ENCODE measurements at places on chromosomes 12 and 14.

DNA sequence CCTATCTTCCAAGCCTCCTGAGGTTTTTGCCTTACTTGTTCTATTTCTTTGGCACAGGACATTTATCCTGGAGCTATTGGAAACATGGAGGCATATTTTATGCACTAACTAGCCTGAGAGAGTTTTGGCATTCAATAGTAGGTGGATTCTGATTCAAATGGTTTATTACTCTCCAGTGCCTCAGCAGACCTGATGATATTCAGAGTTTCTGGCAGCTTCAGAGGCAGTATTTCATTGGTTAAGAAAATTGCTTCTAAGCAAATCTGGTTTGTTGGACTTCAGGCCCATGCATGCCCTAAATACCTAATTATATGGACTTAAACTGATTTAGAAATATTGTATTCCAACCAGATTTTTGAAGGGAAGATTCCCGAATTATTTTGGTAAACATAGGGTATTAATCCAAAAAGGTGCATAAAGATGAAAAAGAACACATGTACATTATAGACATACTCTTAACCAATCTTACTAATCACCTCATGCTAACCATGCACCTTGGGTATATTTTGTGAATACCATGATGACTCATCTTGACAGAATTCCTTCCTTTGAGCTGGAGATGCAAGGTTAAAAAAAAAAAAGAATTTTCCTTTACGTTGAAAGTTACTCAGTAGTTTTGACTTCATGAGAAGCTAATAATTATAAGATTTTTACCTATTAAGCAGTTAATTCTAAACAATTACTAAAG lies 44.3 kb upstream of the KTN1 start:
- no peak for DNase-seq

DNA sequence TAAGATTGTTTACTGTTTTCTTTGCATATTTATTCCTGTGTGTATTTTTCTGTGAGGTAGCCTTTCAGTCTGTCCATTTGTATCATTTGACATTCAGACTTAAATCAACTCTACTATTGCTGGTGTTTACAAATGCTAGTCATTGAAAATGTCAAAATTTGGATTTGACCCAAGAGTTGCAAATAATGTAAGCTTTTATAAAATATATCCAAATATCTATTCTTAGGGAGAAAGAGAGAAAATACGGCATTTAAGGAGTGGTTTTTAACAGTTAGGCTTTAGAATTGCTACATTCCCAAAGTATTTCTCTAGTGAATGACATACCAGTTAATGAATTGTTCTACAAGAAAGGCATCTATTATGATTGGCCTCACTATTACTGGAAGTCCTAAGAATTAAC lies 37.9 kb downstream of the FRS2 start:
- DNase-seq = no peak

- no peak for DNase-seq
These were observed 492.9 kb upstream of the TBX3 start for GRCh38 chr12:115176741-115177400.

GRCh38 chr14:105866841-105867321 lies 340.5 kb downstream of the TMEM121 start:
- no peak for DNase-seq

DNA sequence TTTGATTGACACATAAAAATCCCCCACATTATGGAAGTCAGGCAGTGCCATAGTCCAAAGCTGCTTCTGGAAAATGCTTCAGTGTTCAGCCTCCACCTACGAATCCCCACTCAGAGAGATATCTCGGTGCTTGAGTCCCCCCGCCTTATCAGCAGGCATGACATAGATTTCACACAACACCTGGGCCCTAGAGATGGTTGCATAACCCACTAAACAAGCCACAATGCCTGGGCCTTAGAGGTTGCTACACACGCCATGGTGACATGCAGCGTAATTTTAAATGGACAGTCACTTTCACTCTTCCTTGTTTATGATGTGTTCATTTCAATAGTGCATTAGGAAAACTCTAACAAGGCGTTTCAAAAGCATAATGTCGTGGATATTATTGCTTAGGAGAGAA lies 38.0 kb downstream of the CCDC60 start:
- DNase-seq = no peak

GRCh38 chr14:71551291-71551950 lies 380.8 kb upstream of the RGS6 start:
- DNase-seq = no peak

- no peak for DNase-seq
These were observed 58.1 kb downstream of the ISCA2 start for GRCh38 chr14:74551431-74552371.

DNA sequence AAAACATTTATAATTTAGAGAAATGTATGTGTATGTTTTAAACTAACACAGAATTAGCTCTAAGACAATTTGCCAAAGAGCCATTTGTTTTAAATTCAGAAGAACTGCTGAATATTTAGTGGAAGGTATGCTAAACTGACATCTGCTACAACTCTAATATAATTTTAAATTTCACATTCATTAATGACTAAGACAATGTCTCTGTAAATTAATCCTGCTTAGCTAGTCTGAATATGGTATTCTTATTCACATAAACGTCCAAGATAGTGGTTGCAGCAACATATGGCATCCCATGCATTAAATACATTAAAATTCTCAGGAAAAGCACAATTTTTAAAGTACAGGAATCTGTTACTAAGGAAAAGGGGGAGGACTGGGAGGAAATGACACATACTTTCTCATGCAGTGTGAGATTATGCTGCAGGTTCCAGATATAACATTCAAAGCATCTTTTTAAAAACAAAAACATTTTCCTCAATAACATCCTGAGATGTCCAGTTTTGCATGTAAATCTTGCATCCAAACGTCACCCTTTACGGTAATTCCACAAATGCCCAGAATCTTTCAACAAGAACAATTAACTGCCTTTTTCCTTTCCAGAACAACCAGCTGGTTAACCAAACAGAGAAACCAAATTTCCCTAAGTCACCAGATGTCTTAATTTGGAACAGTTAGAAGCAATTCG lies 26.9 kb downstream of the WDR89 start:
- no peak for DNase-seq

DNA sequence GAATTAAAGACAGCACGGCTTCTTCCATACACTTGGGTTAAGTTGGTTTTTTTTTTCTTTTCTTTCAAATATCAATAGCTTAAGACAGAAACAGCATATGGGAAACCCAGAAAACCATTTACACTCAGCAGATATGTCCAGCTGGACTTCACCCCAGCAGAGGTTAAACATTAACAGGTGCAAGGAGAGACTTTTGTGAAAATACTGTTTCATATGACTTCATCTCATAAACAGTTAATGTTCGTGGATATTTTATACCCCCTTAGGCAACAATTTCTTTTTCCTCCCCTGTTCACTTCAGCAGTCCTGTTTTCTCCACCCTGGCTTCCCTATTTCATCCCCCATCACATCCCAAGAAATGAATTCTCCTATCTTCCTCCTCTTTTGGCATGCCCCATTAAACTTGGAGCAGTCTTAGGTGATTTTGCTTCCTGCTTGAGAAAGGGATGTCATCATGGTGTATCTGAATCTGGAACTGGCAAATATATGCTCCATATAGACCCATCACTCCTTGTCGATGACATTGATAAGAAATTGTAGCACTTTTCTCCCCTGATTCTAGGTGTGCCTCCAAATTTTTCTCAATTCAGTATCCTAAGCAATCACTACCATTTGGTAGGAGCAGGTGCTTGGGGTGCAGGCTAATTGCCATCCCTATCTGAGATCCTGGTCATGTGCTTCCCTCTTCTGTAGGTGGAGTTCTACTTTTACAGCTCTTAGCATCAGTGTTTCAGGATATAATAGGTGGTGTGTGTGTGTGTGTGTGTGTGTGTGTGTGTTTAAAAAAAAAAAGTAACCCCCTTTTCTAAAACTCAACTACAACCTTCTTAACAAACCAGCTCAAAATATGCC lies 67.9 kb downstream of the BMP4 start:
- DNase-seq = no peak

- no peak for DNase-seq
These were observed 700.2 kb downstream of the DIO2 start for GRCh38 chr14:79511146-79511545.

- no peak for DNase-seq
These were observed 21.7 kb downstream of the GALNT16 start for GRCh38 chr14:69281450-69282169.

GRCh38 chr12:109612975-109613502 lies 39.4 kb downstream of the MVK start:
- no peak for DNase-seq

GRCh38 chr14:70999117-70999516 lies 91.9 kb downstream of the PCNX1 start:
- no peak for DNase-seq

DNA sequence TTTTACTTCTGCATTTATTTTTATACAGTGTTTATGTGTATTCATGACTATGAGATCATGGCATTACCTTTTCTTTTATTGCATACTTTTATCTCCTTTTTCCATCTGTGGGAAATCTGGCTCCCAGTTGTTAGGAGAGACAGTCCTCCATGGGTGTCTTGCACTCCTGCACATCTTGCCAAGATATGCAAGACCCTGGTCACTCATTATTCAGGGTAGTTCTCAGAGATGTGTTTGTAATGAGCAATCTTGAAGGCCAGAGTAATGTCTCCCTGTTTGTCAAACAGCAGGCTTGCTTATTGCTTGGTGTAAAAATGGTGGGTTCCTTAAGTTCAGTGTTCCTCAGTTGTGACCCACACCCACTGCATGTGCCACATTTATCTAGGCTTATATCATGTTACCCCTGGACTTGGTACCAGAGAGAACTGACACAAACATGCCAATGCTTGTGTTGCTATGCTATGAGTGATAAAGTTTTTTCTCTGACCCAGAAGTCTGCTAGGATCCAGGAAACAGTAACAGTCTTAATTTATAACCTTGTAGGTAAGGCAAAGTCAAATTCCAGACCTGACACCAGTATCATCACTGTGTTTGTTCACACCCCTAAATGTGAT lies 36.8 kb downstream of the PPHLN1 start:
- no peak for DNase-seq

GRCh38 chr12:120916561-120916960 lies 12.4 kb upstream of the SPPL3 start:
- no peak for DNase-seq

- DNase-seq = no peak
These were observed 534 bp downstream of the PPP2R3C start for GRCh38 chr14:35121026-35121886.

- DNase-seq = no peak
These were observed 224.1 kb upstream of the PLEKHG7 start for GRCh38 chr12:92478692-92479091.

DNA sequence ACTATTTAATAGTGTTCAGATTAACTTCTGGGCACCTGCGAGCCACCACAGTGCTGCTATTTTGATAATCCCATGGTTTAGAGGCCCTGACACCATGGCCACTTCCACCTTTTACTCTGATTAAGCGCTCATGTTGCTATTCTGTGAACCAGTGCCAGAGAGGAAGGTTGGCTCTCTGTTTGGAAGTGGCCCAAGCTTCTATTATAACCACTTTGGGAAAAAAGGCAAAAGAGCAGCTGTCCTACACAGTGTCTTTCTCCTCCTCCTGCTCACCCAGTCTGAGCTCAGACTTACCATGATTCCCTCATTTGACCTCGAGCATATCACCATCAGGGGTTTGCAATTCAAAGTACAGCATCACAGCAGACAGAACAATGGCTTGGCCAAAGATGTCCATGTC lies 23.3 kb downstream of the DYRK2 start:
- DNase-seq = no peak

GRCh38 chr14:78227248-78228077 lies 57.3 kb downstream of the NRXN3 start:
- DNase-seq = no peak

DNA sequence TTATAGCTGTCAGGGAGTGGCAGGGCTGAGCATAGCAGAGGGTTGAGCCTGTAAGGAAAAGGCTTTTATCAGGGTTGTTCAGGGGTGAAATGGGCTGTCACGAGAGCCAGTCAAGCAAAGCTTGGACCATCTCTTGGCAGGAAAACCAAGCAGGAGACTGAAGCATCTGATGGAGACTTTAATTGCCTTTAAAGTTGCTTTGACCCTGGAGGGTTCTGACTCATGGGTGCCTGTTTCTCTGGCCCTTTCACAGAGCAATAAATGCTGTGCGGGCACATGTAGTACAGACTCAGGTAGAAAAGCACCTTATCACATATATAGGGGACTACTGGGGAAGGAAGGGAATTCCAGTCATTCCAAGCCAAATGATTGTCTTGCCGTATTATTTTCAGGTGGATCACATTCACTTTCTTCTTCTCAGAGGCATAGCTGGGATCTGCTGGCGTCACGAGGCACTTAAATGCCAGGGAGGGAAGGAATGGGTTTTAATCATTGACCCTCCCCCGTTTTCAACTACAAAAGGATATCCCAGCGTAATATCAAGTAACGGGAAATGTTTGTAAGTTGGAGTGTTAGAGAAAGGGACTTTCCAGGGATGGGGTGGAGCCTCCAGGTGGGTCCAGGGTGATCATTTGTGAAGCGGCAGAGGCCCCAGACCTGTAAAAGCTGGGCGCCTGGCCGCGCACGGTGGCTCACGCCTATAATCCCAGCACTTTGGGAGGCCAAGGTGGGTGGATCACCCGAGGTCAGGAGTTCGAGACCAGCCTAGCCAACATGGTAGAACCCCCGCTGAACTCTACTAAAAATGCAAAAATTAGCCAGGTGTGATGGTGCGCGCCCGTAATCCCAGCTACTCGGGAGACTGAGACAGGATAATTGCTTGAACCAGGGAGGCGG lies 34.9 kb downstream of the PLEKHD1 start:
- DNase-seq = no peak

GRCh38 chr12:62436164-62436503 lies 30.5 kb upstream of the MON2 start:
- no peak for DNase-seq

DNA sequence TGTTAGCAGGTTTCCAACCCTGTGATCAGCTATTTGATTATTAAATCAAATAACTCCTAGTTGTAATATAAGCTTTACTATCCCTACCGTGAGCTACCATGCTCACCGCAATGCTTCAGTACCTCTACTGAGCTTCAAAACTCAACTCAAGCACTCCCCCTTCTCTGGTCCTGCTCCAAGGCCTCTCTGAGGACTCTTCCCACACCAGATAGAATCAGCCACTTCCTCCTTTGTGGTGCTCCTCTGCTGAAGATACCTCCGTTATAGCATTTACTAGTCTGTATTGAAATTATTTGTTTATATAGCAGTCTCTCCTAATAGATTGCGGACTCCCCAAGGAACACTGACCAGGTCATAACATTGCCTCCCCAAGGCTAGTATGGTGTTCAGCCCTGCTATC lies 17.5 kb downstream of the AREL1 start:
- no peak for DNase-seq
